ENCODE measurements at places on chromosomes 13 and 19.

DNA sequence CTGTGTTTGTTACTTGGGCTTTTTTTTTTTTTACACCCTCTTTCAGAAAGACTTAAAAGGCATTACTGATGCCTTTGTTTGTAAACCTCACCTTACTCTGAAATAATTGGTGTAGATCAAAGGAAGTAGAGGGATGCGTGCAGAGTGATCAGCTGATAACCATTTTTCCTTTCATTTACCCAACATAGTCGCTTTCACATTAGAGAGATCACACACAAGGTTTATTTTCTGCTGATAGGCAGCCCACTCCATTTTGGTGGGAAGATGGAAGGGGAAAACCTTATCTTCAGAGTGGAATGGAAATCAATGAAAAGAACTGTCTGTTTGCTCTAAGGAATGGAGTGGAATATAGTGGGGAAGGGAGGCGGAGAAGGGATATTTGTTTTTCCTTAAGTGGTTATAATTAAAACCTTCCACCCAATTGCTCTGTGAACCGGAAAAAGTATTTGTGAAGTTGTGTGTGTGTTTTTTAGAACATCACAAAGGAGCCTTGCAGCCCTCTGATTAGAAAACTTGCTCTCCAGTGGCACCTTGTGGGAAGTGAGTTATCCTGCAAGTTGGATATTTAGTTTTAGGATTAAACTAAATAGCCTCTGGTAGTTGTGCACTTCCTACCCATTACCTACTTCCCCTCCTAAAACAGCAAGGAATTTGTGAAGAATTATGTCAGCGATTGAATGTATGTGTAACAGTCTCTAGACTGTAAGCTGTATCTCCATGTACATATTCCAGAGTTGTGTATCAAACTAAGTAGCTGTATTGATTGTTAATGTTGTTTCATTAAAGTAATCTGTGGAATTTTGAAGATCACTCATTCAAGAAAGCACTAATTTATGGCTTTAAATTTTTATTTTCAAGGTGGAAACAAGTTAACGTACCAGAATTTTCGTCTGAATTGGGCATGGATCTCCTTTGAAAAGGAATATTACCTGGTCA, 76.8 kb downstream of the FREM2 start:
- peak; percentile 28 for DNase-seq

- no peak for DNase-seq
These were observed 2295.4 kb downstream of the PCDH9 start for GRCh38 chr13:64934569-64935362.

- no peak for DNase-seq
These were observed 1392.0 kb upstream of the ATXN8OS start for GRCh38 chr13:68715651-68716050.

DNA sequence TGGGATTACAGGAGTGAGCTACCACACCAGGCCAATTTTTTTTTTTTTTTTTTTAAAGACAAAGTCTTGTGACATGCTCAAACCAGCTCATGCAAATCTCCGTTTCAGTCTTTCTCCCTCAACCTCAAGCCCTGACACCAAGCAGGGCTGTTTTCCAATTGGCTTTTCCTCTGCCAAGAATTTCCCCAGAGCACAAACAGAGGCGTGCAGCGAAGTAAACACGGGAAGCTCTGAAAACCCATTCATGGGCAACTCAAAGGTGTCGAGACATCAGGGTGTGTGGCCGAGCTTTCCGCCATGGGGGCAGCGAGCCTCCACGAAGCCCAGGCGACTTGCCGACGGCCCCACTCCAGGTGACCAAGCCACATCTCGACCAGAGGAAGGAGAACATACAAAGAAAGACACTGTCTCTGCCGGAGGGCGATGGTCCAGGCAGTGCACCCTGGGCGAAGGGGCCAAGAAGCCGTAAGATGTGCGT, 70.0 kb downstream of the INSR start:
- DNase-seq: no peak

DNA sequence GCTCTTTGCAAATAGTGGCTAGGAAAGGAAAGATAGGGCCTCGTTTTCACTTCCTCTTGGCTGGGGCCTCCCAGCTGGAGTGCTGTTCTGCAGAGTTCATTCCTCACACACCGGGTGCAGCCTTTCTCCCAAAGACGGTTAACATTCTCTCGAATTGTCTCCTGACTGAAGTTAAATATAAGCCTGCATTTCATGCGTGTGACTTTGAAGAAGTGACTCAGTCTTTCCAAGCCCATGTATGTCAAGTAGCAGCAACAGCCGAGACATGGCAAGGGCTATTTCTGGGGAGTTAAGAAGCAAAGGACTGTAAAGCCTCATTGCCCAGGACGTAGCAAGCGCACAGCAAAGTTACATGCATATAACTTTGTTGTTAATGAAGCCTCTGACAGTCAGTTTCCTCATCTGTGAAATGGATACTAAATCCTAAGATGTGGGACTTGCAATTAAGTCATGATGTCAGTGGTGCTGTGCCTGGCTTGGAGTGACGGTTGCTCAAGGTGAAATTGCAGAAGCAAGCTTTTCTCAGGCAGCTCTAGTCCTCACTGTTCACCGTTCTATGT, 502.4 kb downstream of the MYO16 start:
- peak; percentile 41 for DNase-seq

GRCh38 chr13:97477844-97478243, 43.9 kb downstream of the RAP2A start:
- DNase-seq: no peak

DNA sequence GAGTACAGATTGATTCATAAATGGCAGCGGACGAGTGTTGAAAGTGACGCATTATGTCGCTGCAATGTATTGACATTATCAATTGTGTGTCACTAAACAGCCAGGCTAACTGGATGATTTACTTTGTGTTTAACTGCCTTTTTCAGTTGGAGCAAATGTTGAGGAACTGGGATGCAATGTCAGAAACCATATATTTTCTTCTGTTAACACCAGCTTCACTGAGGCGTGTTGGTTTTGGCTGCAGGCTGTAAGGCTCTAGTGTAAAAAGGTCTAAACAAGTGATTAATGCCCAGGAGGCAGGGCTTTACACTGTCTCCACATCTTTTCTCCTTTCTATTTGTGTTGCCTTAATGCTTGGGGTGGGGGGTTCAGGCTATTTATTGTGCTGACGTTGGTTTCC, 80.1 kb downstream of the GGACT start:
- no peak for DNase-seq

DNA sequence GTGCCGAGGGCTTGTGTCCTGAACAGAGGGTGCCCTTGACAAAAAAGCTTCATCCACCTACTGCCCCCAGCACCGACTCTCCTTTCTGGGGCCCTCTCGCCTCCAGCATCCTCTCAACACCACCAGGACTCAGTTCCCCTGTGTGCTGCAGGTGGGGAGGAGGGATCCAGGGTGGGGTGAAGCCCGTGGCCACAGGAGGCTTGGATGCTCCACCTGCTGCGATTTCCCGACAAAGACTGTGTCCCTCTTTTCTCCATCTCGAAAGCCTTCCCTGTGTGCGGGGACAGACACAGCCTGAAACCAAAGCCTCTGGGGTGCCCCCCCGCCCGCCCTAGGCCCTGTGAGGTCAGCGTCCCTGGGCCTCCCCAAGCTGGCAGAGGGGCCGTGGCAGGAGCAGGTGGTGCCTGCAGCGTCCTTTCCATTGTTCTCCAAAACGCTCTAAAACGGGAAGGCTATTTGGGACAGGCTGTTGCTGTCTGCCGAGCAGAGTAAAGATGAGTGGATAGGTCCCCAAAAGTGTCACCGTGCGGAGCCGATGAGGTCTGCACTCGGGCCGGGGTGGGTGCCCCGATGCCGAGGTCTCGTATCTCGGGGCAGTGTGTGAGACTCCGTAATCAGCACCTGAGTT, 185.7 kb downstream of the PTPRS start:
- no peak for DNase-seq

- peak; percentile 68 for DNase-seq
These were observed 1.0 kb downstream of the PRMT1 start for GRCh38 chr19:49677901-49678674.

GRCh38 chr19:36398571-36398970, 19.6 kb upstream of the ZFP14 start:
- DNase-seq: no peak

GRCh38 chr13:37934339-37935191, 65.0 kb upstream of the TRPC4 start:
- no peak for DNase-seq

- no peak for DNase-seq
These were observed 14.5 kb downstream of the FFAR2 start for GRCh38 chr19:35462476-35462953.

DNA sequence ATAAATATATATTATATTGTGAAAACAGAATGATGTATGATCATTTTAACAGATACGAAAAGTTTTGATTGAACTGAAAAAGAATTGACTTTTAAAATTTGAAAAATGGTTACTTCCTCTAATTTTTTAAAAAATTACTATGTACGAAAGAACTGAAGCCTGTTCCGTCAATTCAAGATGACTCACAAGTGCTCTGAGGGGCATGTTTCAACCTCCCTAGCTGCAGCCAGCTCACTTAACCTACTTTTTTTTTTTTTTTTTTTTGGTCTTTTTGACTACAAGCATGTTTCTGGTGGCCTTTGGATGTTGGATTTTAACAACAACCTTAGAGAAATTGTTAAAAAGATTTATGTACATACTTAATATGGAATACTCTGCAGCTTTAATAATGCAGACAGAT, 1139.3 kb downstream of the DIAPH3 start:
- no peak for DNase-seq

- DNase-seq: no peak
These were observed 14.2 kb downstream of the C19orf81 start for GRCh38 chr19:50663482-50663790.

DNA sequence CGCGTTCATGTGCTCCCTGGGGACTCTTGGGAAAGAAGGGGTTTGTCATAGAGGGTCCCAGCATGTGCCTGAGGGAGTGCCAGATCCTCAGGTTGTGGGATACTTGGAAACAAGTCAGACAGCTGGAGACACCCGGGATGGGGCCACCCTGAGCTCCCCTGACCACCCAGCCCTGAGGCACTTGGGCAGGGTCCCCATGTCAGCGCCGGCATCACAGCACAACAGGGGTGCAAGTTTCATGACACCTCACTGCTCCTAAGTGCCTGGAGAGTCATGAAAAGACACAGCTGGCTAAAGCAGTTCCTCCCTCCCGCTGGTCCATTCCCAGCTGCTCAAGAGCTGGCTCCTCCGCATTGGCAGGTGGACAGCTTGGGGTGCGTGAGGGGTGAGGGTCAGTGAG, 102.7 kb downstream of the KDM4B start:
- no peak for DNase-seq

DNA sequence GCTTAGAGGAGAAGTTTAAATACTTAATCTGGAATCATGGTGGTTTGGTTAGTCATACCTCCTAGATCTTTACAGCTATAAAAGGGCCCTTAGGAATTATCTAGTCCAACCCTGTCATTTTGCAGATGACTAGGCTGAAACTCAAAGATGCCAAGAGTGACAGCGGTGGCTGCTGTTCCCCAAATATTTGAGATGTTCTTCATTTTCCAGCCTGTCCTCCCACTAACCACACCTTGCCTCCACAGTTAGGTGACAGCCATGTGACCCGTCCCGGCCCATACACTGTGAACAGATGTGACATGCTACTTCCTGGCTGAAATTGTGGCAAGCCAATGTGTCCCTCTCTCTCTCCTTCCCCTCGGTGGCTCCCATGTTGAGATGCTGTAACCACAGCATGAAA, 225.5 kb upstream of the IPO5 start:
- DNase-seq: no peak

GRCh38 chr13:110907951-110908898, 6.6 kb downstream of the ANKRD10 start:
- peak; percentile 21 for DNase-seq

DNA sequence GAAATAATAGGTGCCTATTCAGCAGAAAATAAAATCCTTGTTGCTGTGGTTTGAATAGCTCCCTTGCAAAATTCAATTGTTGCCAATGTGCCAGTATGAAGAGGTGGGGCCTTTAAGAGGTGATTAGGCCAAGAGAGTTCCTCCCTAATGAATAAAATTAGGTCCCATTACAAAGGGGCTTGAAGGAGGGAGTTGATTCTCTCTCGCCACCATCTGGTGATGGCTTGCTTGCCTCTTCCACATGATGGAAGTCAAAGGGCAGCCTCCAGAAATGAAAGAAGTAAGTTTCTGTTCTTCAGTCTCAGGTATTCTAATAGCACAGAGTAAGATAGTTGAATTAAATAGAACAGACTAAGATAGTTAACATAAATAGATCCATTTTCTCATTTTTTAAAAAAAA, 3.0 kb upstream of the EEF1AKMT1 start:
- no peak for DNase-seq

DNA sequence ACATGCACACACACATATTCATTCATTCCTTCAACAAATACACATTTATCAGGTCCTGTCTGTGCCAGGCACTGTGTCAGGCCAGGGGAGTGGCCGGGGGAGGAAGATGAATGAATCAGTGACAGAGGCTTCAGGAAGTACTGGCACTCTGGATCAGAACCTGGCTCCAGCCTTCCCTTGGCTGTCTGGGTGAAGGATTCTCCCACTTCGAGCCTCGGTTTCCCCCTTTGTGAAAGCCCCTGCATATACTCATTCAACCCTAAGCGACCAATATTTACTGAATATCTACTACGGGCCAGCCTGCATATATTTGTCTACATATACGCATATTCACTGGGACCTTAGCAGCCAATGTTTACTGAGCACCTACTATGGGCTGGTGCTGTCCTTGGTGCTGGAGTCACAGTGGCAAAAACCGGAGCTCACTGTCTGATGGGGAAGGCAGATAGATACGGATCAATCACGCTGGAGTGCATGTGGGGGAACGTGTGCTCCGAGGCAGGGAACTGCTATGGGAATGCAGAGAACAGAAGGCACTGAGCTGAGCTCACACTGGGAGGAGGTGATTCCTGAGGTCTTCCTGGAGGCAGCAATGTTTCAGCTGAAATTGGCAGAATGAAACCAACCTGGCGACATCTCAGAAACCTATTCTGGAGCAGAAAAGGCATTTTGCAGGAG, 636 bp upstream of the ZNF579 start:
- no peak for DNase-seq

DNA sequence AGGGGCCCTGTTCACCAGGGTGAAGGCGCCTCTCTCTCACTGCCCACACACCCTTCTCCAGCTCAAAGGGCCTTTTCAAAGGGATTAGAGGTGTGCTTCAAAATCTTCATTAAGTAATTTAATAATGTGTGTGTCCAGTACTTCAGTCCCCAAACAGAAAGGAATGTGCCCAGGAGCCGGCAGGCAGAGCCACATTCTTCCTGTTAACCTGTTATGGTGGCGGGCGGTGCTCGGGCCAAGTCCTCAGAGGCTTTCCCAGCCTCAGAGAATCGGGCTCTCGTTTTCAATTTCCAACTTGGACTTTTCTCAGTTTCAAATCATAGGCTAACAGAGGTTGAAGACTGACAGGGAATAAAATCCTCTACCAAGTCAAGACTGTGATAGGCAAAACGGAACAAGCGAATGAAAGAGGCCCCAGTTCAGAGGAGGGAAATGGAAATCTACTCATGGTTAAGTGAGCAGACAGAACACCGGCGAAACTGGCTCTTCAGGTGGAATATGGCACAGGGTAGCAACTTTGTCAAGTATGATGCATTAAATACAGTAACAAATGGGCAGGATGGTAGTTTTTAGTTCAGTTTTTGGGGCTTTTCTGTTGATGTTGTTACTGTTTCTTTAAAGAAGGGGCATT, 68.6 kb downstream of the FOXO1 start:
- no peak for DNase-seq

All from fibroblast of skin of abdomen (primary cell).